ENCODE measurements at places on chromosomes 6 and 20.

DNA sequence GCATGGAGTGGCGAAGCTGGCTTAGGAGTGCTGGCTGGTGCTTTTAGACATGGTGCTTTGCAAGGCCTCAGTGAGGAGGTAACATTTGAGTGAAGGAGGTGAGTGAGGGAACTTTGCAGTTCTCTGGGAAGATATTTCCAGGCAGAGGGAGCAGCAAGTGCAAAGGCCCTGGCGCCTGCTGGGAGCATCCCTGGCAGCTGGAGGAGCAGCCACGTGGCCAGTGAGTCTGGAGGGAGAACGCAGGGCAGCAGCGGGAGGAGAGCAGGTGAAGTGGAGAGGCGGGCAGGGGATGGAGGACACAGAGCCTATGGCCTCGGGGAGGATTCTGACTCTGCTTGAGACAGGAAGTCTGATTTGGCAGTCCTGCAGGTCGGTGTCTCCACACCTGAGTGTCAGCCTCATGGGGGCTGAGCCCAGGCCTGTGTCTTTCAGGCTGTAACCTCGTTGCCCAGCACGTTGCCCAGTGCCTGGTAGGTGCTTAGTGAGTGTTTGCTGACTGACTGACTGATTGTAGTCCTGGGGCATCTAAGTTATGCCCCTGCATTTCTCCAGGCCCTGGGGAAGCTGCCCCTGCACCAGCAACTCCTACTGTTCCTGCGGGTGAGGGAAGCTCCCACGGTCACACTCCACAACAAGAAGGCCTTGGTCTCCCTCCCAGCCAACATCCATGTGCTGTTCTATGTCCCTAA, 11.0 kb upstream of the BPIFB4 start:
- no peak for DNase-seq

- DNase-seq: no peak
These were observed 176.6 kb upstream of the POU3F2 start for GRCh38 chr6:98657764-98658163.

DNA sequence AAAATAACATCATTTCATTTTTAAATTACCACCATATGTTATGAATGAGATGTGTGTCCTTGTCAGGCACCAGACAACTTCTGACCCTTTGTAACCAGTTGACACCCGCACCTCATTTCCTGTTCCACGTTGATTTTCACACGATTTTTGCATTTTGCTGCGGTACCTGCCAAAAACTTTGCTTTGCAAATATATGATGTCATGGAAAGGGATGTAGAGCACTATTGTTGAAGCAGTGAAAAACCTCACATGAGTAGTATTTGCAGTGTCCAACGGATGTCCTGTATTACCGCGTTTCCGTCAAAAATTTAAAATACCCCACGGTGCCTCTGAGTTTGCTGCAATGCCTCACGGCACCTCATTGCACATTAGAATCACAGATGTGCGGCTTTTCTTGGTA, 115.6 kb downstream of the MTHFD1L start:
- DNase-seq: no peak

- DNase-seq: no peak
These were observed 35.9 kb downstream of the CST8 start for GRCh38 chr20:23526850-23527249.

DNA sequence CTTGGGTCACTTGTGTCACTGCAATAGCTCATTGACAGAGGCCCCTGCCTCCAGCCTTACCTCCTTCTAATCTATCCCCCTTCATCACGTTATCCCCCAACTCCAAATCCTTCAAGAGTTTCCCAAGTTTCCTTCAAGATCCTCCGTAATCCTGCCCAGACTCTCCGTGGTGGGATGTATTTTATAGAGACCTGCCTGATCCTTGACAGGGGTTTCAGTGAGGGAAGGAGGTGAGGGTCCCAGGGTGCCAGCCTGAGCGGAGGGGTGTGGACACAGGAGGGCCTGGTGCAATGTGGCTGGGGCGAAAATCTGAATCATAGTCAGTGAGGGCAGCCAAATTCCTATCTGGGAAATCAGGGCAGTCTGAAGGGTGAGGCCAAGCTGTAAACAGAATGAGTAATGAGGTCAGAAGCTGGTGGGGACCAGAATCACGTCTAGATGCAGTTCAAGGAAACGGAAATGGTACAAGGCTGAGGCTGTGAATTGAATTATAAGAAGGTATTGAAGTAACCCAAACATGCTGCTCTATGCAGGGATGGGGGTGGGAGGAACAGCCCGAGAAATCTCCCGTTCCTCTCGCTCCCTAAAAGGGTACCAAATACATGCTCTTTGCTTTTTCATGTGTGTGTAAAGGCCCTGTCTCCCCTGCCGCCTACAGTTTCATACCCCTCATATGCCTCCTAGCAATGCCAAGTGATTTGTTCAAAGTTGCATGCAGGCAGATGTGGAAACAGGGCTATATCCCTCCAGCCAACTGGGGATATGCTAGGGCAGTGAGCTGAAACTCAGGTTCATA, 35.4 kb upstream of the PIM1 start:
- DNase-seq: no peak

GRCh38 chr6:39808964-39809363, 16.8 kb downstream of the DAAM2 start:
- no peak for DNase-seq

- no peak for DNase-seq
These were observed 36.4 kb upstream of the UTRN start for GRCh38 chr6:144248476-144249301.

DNA sequence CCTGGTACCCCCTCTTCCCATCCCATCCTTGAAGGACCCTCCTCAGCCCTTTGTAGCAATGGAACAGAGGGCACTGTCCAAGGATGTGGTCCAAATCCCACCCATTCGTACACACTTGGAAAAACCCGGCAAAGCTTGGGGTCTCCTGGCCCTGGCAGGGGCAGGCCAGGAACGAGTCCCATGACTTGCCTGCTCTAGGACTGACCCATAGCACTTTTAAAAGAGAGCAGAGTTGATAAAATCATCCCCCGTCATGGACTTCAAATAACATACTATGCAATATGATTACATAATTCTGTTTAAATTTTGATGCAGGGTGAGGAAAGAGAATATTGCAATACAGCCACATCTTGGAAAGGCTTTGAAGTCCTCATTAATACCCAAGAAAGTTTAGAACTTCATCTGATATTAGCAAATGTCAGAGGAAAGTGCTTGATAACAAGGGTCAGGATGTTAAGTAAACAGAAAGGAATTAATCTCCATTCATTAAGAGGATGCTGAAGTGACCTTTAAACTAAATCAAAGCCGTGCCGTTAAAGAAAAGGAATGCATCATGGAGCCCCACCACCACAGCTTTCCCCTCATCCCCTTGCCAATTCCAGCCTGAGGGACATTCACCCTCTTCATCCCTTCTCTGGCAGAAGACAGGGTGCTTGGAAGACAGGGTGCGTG, 60.7 kb upstream of the NXT1 start:
- no peak for DNase-seq

DNA sequence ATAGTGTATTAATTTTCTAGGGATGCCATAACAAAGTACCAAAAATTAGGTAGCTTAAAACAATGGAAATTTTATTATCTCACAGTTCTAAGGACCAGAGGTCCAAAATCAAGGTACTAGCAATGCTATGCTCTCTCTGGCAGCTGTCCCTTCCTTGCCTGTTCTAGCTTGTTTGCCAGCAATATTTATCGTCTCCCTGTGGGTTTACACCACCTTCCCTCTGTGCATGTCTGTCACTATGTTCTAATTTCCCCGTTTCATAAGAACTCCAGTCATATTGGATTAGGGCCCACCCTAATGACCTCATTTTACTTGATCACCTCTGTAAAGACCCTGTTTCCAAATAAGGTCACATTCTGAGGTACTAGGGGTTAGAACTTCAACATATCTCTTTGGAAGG, 217.2 kb downstream of the IBTK start:
- DNase-seq: no peak

DNA sequence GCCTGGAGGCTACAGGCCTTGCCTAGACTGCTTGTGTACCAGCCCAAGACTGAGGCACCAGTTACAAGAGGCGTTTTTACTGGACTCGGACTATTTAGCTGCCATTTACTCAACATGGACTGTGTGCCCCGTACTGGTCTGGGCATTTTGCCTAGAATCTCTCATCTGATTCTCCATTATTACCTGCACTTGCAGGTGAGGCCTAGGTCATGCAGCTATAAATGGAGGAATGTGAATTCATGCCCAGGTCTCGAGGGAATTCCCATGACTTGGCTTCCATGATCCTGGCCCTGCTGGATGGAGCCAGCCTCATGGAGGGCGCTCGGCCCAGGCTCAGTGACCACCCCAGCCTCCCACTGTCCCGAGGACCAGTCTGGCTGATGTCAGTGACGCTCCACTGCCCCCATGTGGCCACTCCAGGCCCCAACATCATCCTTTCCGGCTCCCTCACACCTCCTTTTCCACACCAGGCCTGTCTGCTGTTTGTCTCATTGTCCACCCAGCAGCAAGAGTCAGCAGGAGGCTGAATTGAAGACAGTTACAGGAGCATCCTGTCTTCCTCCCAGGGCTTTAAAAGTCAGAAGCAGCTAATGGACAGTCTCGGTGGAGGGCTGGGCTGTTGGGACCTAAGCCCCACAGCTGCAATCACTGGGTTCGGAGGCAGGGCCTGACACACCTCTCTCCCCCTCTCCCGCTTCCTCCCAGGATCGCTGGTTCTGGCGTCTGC, 8.7 kb downstream of the MMP24OS start:
- no peak for DNase-seq

GRCh38 chr6:145009711-145010110, 724.6 kb downstream of the UTRN start:
- no peak for DNase-seq

- DNase-seq: no peak
These were observed 170.8 kb downstream of the NFATC2 start for GRCh38 chr20:51371720-51372119.

GRCh38 chr6:16243055-16243454, 4.7 kb downstream of the GMPR start:
- no peak for DNase-seq

- DNase-seq: no peak
These were observed 412.0 kb upstream of the NOX3 start for GRCh38 chr6:155867682-155868081.

DNA sequence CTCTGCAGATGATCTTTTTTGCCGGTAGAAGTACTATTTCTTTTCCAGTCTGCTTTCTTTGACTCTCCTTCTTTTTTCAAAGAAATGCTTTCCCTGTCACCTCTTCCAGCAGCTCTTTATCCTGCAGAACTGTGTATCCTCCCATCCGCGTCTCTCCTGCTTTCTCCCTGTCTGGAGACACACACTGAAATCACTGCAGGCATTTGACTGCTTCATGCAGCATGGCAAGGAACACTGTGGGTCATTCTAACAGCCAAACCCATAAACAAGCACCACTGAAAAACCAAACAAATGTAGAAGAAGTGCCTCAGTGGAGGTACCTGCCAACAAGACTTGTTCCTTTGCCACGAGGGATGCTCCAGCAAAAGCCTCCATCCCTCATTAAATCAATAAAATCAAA, 403.7 kb upstream of the CITED2 start:
- DNase-seq: no peak

GRCh38 chr6:126926926-126927325, 191.5 kb upstream of the RSPO3 start:
- no peak for DNase-seq

DNA sequence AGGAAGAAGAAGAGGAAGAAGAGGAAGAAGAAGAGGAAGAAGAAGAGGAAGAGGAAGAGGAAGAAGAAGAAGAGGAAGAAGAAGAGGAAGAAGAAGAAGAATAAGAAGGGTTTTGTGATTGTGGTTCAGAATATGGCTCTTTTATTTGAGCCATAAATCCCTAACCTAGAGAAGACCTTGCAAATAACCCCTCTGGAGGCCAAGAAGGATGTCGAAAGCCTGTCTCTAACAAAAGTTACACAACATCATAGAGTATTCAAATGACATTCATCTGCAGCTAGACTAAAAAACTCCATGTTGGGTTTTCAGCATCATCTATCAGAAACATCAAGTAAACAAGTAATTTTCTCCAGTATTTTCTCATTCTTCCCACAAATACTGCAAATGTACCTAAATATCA, 100.9 kb downstream of the RNASET2 start:
- DNase-seq: no peak

- no peak for DNase-seq
These were observed 10.3 kb upstream of the PDYN start for GRCh38 chr20:2004171-2004570.

DNA sequence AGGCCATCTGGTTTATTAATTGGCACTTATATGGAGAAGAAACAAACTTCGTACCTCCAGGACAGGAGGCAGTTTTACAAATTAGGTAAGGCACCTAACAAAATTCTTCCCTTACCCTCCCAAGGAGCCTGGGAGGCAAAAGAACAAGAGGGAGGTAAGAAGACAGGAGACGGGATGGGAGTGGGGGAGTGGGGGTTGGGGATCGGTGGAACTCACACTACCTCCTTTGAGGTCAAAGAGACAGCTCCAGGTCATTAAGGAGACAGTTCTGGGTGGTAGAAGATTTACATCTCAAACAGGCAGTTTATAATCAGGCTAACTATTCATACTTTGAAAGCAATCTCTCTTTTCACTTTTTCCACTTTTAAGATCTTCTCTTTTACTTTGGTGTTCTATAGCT, 112.3 kb upstream of the HDAC2 start:
- DNase-seq: no peak

- no peak for DNase-seq
These were observed 80.9 kb upstream of the TOX2 start for GRCh38 chr20:43833511-43834395.

DNA sequence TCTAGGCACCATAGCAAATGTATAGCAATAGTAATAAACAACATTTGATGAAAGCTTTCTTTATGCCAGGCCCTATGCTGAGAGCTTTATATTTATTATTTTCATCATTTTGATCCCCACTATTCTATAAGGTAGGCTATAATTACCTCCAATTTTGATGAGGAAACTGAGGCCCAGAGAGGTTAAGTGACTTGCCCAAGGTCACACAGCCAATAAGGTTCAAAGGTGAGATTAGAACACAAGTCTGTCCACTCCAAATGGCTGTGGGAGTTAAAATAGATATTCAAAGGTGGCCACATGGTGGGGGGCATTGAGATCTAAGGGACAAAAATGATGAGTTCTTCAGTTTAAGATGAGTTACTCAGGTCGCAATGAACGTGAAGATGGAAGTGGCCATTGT, 269.9 kb downstream of the BMP7 start:
- no peak for DNase-seq

DNA sequence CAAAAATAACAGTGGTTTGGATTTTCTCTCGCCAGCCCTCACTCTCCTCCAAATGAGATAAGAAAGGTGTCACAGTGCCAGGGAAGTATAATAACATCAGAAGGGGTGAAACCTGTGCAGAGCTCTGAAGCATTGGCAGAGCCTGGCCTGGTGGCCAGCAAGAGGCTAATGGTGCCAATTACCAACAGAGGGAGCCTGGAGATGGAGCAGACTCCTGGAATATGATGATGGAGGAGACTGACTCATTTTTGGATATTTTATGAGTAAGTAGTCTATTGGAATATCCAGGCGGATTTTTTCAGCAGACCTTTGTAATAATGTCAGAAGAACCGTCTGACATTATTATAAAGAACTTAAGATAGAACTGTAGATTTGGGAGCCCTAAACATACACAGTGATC, 442.6 kb upstream of the MARCKS start:
- DNase-seq: no peak

DNA sequence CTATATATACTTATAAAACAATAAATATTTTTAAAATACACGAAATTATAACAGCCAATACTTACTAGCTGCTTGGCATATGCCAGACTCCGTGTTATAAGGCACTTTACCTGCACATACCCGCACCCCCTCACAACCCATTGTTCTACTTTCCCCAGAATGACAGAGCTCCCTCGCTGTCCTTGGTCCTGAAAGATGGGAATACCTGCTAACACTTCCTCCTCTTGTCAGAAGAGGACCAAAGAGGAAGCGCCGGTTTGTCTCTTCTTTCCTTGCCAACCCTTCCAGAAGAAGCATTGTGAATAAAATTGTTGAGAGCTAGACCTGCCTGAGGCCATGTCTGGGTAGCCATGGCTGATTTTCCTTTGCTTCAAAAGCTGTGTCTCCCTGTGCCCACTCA, 149.3 kb downstream of the PTPRT start:
- no peak for DNase-seq
